Neural crest cell (in vitro differentiated cells): ENCODE measurements at places on chromosomes 12 and 14. TPM values are rescaled to one million over a fixed set of nuclear protein-coding genes. Genes with fewer than 3 reads are reported as not detected.

- H3K4me1 ChIP-seq: peaks cover 9% of the 10 kb centered on the region
Measured at GRCh38 chr14:66140213-66140918, 345.8 kb upstream of the CCDC196 start.

- H3K36me3 ChIP-seq: peaks cover 5% of the 10 kb centered on the region
- peaks cover 19% of the 10 kb centered on the region for H3K4me1 ChIP-seq
- H3K4me3 ChIP-seq: no peak overlapping the region
- no peak for DNase-seq
- no peaks in the 10 kb centered on the region for H3K27me3 ChIP-seq
Measured at GRCh38 chr12:1443421-1444141, 150.8 kb downstream of the FBXL14 start.

GRCh38 chr12:18320036-18320617 is 58.8 kb downstream of the PIK3C2G start:
- DNase-seq: peak; percentile 10
- H3K27me3 ChIP-seq: no peaks in the 10 kb centered on the region
- no peaks in the 10 kb centered on the region for H3K36me3 ChIP-seq
- H3K4me3 ChIP-seq: no peak overlapping the region
- no peaks in the 10 kb centered on the region for H3K4me1 ChIP-seq

GRCh38 chr14:53042480-53042879 is 91.6 kb upstream of the FERMT2 start:
- no peak overlapping the region for H3K4me3 ChIP-seq
- no peak overlapping the region for H3K27ac ChIP-seq
- H3K36me3 ChIP-seq: peaks cover 23% of the 10 kb centered on the region
- H3K4me1 ChIP-seq: no peaks in the 10 kb centered on the region
- DNase-seq: no peak

DNA sequence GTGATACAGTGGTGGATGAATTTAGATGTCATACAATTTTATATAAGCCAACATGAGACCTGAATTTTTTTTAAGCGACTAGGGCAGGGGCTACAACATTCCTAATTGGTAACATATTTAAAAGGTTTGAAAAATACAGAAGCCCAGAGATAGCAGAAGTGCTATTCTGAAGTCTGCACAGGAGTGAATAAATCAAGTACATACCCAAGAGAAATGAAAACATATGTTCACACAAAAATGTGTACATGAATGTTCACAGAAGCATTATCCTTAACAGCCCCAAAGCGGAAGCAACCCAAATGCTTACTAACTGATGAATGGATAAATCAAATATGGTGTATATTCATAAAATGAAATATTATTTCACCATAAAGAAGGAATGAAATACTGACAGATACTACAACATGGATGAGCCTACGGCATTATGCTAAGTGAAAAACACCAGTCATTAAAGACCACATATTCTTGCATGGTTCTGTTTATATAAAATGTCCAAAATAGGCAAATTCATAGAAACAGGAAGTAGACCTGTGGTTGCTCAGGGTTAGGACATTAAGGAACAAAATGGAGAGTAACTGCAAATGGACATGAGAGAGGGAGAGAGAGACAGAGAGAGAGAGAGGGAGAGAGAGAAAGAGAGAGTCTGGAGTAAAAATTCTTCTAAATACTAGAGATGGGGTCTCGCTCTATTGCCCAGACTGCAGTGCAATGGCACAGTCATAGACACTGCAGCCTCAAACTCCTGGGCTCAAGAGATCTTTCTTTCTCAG is 28.0 kb upstream of the GXYLT1 start:
- H3K27ac ChIP-seq: no peak overlapping the region
- no peaks in the 10 kb centered on the region for H3K27me3 ChIP-seq
- no peak overlapping the region for H3K4me3 ChIP-seq
- H3K4me1 ChIP-seq: no peaks in the 10 kb centered on the region
- H3K36me3 ChIP-seq: peaks cover 24% of the 10 kb centered on the region
- no peak for DNase-seq

- no peaks in the 10 kb centered on the region for H3K4me1 ChIP-seq
- no peak overlapping the region for H3K27ac ChIP-seq
- no peak for DNase-seq
- no peaks in the 10 kb centered on the region for H3K27me3 ChIP-seq
- H3K36me3 ChIP-seq: no peaks in the 10 kb centered on the region
- no peak overlapping the region for H3K4me3 ChIP-seq
Measured at GRCh38 chr12:29306266-29306665, 74.7 kb downstream of the ERGIC2 start.

DNA sequence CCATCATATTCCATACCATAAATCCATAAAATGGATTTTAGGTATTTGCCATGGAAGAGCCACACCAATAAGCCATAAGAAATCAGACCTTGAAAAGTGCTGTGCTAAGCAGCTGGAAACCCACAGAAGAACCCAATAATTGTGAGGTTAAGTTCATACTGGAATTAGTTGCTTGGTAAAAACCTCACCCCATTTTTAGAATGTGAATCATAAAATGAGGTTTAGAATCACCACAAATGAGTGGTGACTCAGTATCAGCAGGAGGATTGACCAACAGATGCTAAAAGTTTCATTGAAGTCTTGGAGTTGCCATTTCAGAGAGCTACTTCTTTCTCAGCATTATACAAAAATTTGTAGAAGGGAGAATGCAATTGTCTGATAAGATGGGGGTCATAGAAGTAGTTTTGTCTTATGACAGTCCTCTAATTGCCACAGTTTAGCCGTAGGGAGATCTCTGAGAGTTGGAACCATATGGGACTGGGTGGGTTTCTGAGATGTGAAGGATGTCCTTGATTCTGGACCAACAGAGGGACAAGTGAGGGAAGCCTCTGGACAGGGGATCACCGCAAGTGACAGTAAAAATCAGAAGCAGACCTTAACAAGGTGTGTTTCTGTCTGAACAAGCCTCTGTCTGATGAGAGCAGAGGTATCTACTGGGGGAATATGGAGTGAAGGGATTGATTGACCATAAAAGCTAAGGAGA is 1.4 kb upstream of the STON2 start:
- H3K36me3 ChIP-seq: peaks cover 14% of the 10 kb centered on the region
- H3K4me3 ChIP-seq: no peak overlapping the region
- no peak for DNase-seq
- no peaks in the 10 kb centered on the region for H3K27me3 ChIP-seq
- H3K4me1 ChIP-seq: no peaks in the 10 kb centered on the region

DNA sequence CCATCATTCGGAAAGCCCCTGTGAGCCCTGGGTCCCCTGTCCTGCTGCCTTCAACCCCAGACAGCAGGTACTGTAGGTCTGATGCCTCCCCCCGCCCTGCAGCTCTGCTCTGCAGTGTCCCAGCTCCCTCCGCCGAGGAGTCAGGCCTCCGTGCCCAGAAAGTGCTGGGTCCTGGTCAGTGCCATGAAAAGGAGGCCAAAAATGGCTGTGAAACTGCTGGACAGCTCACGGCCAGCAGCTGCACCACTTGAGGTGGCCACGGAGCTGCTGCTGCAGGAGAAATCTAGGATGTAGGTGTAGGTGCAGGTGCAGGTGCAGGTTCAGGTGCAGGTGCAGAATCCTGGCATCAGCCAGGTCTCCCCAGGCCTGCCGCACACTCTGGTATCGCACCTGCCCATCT is 196.1 kb downstream of the SLC15A4 start:
- no peaks in the 10 kb centered on the region for H3K4me1 ChIP-seq
- peaks cover 7% of the 10 kb centered on the region for H3K36me3 ChIP-seq
- H3K4me3 ChIP-seq: no peak overlapping the region
- H3K27me3 ChIP-seq: no peaks in the 10 kb centered on the region
- DNase-seq: no peak

DNA sequence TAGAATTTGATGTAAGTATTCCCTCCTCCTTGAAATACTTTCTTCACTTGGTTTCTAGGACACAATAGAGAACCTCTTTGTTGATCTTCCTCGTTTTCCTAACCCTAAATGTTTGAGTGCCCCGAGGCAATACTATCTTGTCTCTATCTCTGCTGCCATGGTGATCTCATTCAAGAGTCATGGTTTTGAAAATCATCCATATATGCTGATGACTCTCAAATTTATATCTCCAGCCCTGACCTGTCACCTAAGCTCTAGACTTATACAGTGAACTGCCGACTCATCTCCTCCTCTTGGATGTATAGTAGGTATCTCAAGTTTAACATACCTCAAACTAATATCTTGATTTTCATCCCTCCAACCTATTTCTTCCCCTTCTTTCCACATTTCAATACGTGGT is 71.4 kb downstream of the RIC8B start:
- DNase-seq: no peak
- H3K36me3 ChIP-seq: peaks cover 12% of the 10 kb centered on the region
- H3K4me3 ChIP-seq: no peak overlapping the region
- H3K27me3 ChIP-seq: no peaks in the 10 kb centered on the region
- no peak overlapping the region for H3K27ac ChIP-seq

GRCh38 chr12:18323159-18323558 is 61.8 kb downstream of the PIK3C2G start:
- no peaks in the 10 kb centered on the region for H3K4me1 ChIP-seq
- no peak overlapping the region for H3K27ac ChIP-seq
- no peaks in the 10 kb centered on the region for H3K36me3 ChIP-seq
- no peak for DNase-seq

DNA sequence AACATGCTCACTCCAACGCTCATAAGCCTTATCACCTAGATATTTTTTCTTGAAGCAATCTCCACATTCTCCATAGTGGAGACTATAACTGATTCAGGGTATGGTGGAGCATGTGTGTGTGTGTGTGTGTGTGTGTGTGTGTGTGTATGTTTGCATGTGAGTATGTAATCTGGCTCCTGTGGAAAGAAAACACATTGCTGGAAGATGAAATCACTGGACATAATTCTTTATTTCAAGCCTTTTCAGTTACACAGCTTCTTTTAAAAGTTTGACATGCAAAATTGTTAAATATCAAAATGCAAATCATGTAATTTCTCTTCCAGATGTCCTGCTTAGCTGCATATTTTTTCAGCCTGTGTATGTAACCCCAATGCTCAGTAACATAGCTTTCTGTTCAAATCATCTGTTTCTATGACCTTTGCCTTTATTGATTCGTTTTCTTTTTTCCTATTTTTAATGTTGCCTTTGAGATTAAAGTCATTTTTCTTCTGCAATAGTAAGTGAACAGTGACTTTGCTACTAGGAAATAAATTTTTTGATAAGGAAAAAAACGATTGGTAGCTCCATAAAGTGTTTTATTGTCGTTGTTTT is 80.5 kb upstream of the BTG1 start:
- H3K27ac ChIP-seq: no peak overlapping the region
- no peak for DNase-seq
- H3K4me3 ChIP-seq: no peak overlapping the region

DNA sequence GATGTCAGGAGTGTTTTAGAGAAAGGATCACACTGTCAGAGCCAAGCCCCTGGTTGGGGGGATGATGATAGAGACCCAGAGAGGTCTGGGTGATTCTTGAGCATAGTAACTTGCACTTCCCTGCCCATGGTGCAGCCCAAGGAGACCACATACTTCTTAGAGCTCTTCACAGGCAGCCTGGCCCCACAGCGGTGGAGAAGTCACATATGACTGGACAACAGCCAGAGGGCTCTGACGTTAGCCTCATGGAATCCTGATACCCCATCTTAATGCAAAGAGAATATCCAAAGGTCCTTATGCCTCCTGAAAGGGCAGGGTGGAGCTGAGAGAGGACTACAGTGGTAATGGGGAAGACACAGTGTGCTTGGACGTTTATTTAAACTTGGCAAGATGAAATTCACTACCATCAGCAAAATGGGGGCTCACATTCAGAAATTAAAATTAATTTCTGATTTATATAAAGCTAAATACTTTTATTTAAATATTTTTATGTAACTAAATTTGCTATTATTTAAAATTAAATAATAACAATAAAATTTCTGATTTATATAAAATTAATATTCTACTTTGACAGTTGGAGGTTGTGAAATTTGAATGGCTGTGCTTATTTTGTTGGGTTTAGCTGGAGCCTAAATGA is 131.3 kb downstream of the KTN1 start:
- H3K36me3 ChIP-seq: peaks cover 3% of the 10 kb centered on the region
- peak overlapping the region; percentile 29 for H3K27ac ChIP-seq
- no peak for DNase-seq
- no peaks in the 10 kb centered on the region for H3K27me3 ChIP-seq
- no peak overlapping the region for H3K4me3 ChIP-seq

- peaks cover 37% of the 10 kb centered on the region for H3K4me1 ChIP-seq
- no peak for DNase-seq
- H3K4me3 ChIP-seq: peak overlapping the region; percentile 29
- no peak overlapping the region for H3K27ac ChIP-seq
- H3K36me3 ChIP-seq: no peaks in the 10 kb centered on the region
Measured at GRCh38 chr14:93923626-93924025, 3.5 kb upstream of the FAM181A start.

DNA sequence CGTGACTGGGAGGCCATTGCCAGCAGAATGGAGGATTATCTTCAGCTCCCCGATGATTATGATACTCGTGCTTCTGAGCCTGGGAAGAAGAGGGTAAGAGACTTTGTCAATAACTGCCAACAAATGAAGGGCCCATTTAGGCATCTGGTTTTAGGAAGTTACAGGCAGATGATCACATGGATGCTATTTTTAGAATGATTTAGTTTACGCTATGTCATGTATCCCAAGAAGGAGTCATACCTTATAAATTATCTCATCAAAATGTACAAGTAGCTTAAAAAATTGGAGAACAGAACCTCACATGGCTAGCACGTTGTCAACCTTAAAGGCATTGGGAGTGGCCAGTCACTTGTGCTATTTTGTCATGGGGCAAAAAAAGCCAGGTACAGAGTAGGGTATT is 46.7 kb downstream of the PROX2 start:
- no peak overlapping the region for H3K4me3 ChIP-seq
- no peak for DNase-seq
- peaks cover 6% of the 10 kb centered on the region for H3K36me3 ChIP-seq
- no peak overlapping the region for H3K27ac ChIP-seq

- H3K36me3 ChIP-seq: peaks cover 10% of the 10 kb centered on the region
- no peak for DNase-seq
- no peaks in the 10 kb centered on the region for H3K27me3 ChIP-seq
- no peak overlapping the region for H3K4me3 ChIP-seq
Measured at GRCh38 chr12:12428961-12429657, 72.2 kb downstream of the BORCS5 start.

DNA sequence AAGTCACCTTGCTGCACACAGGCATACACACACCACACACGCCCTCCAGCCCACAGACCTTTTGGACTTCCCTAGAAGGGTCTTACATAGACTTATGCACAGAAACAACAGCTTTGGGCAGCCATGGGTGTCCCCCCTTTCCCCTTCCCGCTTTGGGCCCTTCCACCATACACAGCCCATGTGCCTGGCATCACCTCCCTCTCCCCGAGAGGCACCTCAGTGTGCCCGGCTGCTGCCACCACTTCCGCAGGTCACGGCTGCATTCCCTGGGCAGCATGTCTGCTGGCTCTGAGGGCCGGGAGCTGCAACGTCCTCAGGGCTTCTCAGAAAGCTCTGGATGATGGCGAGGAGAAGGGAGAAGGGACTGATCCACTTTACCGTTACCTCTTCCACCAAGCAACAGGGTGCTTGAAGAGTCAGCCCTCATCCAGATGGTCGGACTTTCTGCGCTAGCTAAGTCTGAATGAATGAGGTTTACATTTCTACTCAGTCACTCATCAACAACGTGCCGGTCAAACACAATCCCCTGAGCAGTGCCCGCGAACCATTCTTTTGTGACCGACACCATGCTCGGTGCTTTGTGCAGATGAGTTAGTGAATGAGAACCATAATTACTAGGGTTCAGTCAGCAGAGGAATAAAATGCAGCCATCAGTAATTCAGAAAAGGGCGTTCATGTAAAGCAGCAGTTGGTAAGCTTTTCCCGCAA is 72.2 kb upstream of the BCL11B start:
- H3K4me3 ChIP-seq: no peak overlapping the region
- no peaks in the 10 kb centered on the region for H3K4me1 ChIP-seq
- no peaks in the 10 kb centered on the region for H3K36me3 ChIP-seq
- H3K27me3 ChIP-seq: peaks cover 7% of the 10 kb centered on the region

The MLEC gene
- total RNA-seq: 165 and 167 TPM in 2 replicates

The LRR1 gene
- total RNA-seq: 40.2 and 42.9 TPM in 2 replicates

The EXOC3L4 gene
- not detected in 2 replicates for total RNA-seq

The AKAP3 gene
- total RNA-seq: 2.8 and 3.5 TPM in 2 replicates

The GLIPR1L1 gene
- total RNA-seq: not detected in 2 replicates

The MORN3 gene
- 0.57 and 0.63 TPM in 2 replicates for total RNA-seq

The BCAT1 gene
- total RNA-seq: 199 TPM in 2 replicates
